ENCODE measurements at places on chromosomes 3 and 15. TPM values are rescaled to one million over a fixed set of nuclear protein-coding genes. Genes with fewer than 3 reads are reported as not detected.

DAZL gene
- total RNA-seq: not detected

MRPS11 gene
- 16.7 TPM for total RNA-seq

CTDSPL gene
- 13.1 TPM for total RNA-seq

KBTBD12 gene
- total RNA-seq: 3.4 TPM

XXYLT1 gene
- total RNA-seq: 24.2 TPM
